ENCODE measurements at places on chromosomes 16 and 17.

- no peak for DNase-seq
Observed at GRCh38 chr16:26598998-26599784, 467.5 kb upstream of the C16orf82 start.

- DNase-seq, result no peak
Observed at GRCh38 chr17:73765824-73766563, 121.7 kb upstream of the SDK2 start.

GRCh38 chr17:73163043-73163442 is 1.8 kb upstream of the SSTR2 start:
- DNase-seq, result no peak

GRCh38 chr17:45227926-45228762 is 6.5 kb downstream of the FMNL1 start:
- no peak for DNase-seq

DNA sequence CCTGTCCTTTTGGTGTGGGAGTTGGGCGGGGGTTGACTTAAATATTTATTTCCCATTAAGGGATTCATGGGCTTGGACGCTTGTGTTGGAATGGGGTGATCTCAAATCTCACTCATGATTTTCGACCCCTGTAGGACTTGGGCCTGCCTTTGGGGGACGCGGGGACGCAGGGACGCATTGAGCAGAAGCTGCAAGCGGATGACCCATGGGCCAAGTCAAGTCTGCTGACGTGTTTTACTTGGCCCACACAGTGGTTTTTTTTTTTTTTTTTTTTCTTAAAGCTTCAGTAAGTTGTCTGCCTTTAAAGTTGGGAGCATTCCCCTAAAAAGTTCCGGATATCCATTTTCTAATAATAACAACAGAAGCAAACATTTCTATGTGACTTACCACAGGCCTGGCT is 28.9 kb downstream of the CMIP start:
- DNase-seq, result no peak

DNA sequence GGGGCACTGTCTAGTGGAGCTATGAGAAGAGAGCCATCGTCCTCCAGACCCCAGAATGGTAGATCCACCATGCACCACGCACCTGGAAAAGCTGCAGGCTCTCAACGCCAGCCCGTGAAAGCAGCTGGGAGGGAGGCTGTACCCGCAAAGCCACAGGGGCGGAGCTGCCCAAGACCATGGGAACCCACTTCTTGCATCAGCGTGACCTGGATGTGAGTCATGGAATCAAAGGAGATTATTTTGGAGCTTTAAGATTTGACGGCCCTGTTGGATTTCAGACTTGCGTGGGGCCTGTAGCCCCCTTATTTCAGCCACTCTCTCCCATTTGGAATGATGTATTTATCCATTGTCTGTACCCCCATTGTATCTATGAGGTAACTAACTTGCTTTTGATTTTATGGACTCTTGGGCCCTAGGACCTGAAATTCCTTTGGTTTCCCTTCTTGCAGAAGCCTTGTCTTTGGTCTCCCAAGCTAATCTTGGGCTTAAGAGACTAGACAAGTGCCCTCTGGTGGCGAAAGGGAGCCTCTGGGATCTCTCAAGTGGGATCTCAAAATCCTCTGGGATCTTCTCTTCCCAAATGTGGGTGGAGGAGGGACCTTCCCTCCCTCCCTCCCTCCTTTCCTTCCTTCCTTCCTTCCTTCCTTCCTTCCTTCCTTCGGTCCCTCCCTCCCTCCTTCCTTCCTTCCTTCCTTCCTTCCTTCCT is 58.2 kb upstream of the HAPSTR1 start:
- no peak for DNase-seq

DNA sequence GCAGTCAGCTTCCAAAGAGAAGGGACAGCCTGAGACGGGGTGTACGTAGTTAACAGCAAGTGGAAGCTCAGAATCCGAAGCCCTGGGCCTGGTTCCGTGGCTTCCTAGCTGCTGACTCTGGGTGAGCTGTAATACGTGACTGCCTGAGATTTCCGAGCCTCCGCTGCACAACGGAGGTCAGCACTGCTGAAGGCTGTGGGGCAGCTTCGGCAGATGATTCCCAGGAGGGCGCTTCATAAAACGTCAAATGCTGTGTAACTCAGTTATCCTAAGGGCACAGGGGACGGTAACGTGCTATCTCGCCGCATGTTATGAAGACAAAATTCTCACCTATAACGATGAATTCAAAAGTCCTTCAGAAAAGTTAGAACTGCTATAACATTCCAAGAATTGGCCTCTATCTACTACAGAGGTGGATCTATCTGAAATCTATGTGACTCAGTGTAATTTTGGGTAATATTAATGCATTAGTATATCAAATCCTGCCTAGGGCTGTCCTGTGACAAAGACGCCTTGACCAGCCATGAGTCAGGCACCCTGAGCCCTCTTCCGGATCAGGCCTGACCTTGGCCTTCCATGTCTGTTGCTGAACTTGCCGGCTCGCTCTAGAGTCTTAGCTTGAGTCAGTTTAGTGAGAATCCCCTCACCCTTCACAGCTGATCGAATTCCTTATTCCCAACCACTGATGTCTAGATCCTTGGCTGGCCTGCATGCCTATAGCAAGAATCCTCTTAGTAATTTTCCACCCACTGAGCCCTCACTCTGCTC is 43.5 kb downstream of the MARF1 start:
- no peak for DNase-seq

DNA sequence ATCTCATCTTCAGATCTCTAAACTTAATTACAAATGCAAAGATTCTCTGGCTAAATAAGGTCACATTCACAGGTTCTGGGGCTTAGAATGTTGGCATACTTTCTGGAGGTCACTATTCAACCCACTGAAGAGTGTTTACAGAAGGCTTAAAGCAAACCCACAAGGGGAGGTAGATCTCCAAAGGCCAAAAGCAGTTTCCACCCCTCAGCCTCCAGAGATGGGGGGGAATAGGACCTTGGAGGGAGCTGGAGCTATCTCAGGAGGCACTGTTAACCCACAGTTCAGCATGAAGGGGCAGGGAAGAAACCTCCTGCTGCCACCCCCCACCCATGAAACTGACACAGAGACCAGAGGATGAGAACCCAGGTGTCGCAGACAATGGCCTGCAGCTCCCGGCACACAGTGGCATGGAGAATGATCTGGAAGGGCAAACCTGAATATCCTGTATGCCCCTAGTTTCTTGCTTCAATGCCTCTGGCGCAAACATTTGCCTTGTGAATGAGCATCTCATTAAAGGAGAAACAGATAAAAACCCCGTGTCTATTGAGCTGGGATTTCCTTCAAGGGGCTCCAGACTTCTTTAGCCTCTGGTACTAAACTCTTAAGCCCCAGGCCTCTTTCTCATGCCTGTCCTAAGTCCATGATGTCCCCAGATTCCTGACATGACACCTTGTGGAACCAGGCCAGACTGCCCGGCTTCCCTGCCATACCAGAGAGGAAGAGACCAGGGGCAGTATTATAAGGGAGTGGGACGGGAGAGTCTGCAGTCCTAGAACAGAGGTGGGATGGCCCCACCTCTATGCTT is 103.1 kb upstream of the CDH5 start:
- no peak for DNase-seq

DNA sequence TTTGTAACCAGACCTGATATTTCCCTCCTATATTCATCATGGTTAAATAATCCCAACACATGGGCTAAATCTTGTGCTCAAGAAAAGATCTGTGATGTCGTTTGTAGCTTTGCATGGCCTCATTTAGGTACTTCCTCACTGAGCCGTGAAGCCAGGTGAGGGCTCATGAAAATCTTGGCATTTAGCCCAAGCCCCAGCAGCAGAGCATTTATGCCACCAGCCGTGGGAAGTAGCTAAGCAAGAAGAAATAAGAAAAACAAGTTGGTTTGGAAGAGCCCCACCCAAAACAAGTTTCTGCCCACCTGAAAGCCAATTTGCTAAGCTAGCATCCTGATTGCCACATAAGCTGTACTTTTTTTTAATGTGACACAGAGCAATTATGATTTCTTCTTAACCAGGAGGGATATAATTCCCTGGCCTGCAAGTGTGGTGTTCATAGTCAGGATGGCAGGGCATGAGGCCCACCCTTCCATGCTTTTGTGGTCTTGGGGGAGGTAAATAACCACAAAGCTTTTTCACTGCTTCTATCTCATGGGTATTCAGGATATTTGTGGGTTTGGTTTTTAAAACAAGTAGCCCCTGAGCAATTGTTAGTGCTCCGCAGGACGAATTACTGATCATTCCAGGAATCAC is 10.5 kb downstream of the TMIGD1 start:
- peak; percentile 55 for DNase-seq

- peak; percentile 53 for DNase-seq
Observed at GRCh38 chr16:2964475-2965336, 631 bp downstream of the KREMEN2 start.

DNA sequence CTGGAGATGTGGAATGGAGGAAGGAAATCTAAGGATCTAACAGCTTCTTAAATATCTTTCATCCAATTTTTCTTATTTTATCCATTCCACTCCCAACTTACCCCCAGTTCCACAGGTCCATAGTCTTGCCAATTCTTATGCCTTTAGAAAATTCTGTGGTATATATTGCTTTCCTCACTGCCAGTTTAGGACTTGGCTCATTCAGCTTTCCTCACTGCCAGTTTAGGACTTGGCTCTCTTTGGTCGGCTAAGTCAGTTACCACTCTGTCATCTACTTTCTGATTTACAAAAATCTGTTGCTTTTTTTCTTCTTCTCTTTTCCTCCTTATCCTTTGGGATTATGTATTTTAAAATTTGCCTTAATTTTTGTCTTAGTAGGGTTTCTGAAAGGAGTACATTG is 128.5 kb downstream of the PPM1E start:
- no peak for DNase-seq

DNA sequence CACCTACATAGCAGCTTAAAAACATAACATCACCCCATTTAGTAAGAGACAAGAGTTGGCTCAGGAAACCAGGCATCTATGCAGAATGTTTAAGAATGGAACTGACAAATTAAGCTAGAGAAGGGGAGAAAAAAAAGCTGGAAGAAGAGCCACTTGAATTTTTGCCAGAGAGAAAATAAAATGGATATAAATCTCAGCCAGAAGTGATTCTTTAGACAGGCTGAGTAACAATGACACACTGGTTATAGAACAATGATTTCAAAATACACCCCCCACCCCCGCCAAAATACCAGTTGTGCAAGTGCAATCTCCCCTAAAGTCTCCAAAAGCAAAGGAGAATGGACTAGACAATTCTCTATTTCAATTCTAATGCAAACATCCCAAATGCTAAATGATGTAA is 22.4 kb downstream of the LSM12 start:
- DNase-seq, result no peak

DNA sequence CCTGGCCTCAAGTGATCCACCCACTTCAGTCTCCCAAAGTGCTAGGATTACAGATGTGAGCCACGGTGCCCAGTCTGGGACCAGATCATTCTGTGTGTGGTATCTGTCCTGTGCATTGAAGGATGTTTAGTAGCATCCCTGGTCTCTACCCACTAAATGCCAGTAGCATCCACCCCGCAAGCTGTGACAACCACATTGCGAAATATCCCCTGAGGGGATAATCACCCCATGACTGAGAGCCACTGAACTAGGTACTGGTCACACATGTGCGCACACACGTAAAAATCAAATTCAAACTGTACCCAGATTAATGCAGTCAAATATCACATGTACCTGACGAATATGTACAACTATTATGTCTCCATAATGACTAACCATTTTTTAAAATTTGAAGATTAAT is 35.8 kb downstream of the TEKT5 start:
- no peak for DNase-seq

GRCh38 chr17:66889480-66890230 is 54.7 kb downstream of the CACNG5 start:
- no peak for DNase-seq

DNA sequence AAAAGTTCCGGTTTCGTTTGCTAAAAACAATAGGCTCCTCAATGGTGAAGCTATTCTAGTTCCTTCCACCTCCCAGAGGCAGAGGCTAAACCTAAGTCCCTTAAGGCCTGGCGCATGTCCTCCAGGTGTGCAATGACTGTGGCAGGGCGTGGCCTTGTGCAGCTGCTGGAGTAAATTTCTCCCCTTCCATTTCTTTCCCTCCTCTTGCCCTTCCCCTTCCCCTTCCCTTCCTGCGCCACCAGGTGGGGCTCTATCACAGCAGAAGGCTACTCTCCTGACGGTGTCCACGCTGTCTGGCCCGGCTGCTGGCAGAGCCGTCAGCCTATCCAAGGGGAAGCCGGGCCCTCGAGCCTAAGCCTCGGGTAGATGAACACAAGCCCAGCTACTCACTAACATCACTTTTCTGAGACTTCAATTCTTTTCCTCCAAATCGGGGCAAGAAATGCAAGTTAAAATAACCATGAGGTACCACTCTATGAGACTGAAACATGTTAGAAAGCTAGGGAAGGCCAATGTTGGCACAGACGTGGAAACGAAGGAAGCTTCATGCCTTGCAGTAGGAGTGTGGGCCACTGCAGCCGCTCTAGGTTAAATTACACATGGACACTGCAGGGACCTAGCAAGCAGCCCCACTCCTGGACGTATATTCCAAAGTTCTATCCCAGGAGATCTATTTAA is 34.4 kb downstream of the C16orf78 start:
- DNase-seq, result peak; percentile 64

- DNase-seq, result no peak
Observed at GRCh38 chr17:14214271-14214670, 22.4 kb downstream of the CDRT15 start.

GRCh38 chr17:12734926-12735325 is 54.4 kb upstream of the ARHGAP44 start:
- no peak for DNase-seq

DNA sequence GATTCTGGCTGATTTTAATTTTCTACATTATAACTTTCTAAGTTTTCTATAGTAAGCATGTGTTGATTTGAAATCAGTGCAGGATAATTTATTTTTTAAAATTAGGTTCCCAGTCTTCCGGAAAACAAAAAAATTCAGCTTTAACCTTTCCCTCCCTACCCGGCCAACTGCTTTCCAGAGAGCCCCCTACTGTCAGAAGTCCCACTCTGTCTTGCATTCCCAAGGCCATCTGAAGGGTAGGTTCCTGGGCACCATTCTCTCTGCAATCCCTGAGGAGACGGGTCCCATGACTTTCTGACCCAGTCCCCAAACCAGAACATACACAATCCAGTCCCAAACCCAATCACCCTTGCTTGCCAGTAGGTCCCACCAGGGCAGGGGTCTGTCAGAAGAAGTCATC is 200.3 kb downstream of the CYLD start:
- DNase-seq, result no peak

DNA sequence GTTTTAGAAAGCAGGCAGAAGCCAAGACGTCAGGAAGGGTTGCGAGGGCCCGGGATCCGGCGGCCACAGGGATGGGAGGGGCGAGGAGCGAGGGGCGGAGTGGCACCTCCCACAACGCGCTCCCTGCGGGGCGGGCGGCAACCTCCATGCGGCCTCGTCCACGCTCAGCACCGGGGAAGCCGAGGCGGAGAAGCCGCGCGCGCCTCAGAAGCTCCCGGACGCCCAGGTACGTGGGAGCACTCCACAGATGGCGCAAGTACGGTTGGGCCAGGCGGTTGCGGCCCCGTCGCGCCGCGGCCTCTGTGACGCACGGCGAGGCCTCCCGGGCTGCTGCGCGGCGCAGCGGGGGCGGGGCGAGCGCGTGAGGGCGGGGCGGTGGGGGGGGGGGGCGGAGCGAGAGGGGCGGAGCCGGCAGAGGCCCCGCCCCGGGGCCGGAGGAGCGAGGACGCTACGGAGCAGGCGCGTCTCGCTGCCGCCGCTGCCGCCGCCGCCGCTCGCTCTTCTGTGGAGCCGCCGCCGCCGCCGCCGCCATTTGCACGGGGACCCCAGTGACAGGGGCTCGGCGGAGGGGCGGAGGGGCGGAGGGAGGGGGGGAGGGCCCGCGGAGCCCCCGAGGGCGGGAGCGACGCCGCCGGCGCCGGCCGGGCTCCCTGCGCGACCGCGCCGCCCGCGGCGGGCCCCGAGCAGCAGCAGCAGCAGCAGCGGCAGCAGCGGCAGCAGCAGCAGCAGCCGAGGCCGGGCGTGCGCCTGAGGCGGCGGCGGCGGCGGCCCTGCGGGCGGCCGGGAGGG is at the start of gene TENT4B:
Gene TENT4B, plus strand, starts transcription at position 500 of the 789 bp plus-strand sequence. CDS start 316 bp downstream, outside the sequence.
- peak; percentile 86 for DNase-seq
